Psoas muscle (tissue), 8 donors: ENCODE measurements at places on chromosomes 11 and 22. TPM values are rescaled to one million over a fixed set of nuclear protein-coding genes. Genes with fewer than 3 reads are reported as not detected.

DNA sequence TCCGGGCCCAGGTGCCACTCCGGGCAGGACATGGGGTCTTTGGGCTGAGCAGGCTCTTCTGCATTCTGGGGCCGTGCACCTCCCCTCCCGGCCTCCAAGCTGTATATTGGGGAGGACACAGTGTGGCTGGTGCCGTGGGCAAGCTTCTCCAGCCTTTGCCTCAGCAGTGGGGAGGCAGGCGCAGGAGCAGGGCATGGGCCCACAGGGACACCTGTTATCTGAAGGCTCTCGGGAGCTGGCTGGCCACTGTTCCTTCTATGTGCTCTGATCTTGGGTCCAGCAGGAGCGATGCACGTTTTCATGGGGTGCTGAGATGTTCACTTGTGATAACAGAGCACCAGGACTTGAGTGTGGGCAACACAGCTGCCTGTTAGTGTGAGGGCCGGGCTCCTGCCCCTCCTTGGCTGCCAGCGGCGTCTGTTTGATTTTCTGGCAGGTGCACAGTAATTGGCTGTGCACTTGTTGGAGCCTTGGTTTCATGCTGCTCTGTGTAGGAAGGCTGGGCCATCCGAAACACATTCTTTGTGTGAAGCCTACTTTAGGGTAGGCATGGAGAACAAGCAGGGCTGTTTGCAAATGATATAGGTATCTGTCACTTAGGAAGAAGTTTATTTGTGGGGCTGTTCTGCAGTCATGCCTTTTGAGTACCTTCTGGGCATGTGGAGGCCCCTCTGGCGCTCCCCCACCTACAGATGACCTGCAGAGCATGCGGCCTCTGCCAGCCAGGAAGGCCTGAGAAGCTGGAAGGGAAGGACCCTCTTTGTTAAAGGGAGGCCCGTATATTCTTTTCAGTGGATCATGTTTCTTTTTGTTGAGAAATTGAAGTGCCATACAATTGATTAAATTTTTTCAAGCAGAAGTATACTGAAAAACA, 201.5 kb downstream of the TBC1D22A start:
- no peak for DNase-seq
- no peak overlapping the region for H3K27ac ChIP-seq
- H3K36me3 ChIP-seq: no peaks in the 10 kb centered on the region
- no peaks in the 10 kb centered on the region for H3K4me1 ChIP-seq

DNA sequence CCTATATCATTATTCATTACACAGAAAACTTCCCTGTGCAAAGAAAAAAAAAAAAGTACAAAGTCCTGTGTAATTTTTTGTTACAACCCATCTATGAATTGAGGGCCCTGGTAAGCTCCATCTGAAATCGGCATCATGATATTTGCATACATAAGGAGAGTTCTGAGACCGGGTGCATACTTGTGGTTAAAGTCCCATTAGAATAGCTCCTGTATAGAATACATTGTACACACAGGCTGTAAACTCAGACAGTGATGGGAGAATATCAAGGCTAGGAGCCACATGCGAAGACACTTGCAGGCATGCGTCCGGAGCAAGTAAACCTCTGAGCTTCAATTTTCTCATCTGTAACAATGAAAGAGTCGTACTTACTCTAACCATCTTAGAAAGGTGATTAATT, 353.2 kb downstream of the ETS1 start:
- no peaks in the 10 kb centered on the region for H3K4me1 ChIP-seq
- H3K27ac ChIP-seq: no peak overlapping the region
- DNase-seq: no peak
- no peak overlapping the region for H3K4me3 ChIP-seq
- no peaks in the 10 kb centered on the region for H3K36me3 ChIP-seq

DNA sequence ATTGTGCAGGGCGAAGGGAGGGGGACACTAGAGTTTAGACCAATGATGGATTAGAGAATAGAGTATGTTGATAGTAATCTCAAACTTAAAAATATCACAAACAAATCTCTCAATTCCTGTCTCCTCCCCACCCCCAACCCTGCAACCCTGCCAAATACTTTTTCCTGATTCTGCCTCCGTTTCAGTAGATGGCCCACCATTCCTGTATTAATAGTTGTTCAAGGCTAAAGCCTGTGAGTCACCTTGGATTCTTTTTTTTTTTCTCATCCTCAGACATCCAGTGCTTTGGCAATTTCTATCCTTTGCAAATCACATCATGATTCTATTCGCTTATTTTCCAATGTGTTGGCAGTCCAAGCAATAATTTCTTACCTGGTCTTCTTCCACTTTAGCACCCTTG, 207.9 kb downstream of the DYNC2H1 start:
- no peaks in the 10 kb centered on the region for H3K27me3 ChIP-seq
- H3K27ac ChIP-seq: no peak overlapping the region
- no peaks in the 10 kb centered on the region for H3K36me3 ChIP-seq

- no peaks in the 10 kb centered on the region for H3K27me3 ChIP-seq
- H3K4me1 ChIP-seq: peaks cover 4% of the 10 kb centered on the region
- H3K27ac ChIP-seq: no peak overlapping the region
- no peak overlapping the region for H3K4me3 ChIP-seq
Measured at GRCh38 chr22:33302049-33302545, 243.9 kb upstream of the SYN3 start.

GRCh38 chr11:115272925-115273324, 231.3 kb downstream of the CADM1 start:
- DNase-seq: no peak
- H3K4me3 ChIP-seq: no peak overlapping the region
- peaks cover 5% of the 10 kb centered on the region for H3K4me1 ChIP-seq
- no peaks in the 10 kb centered on the region for H3K27me3 ChIP-seq
- H3K27ac ChIP-seq: no peak overlapping the region

DNA sequence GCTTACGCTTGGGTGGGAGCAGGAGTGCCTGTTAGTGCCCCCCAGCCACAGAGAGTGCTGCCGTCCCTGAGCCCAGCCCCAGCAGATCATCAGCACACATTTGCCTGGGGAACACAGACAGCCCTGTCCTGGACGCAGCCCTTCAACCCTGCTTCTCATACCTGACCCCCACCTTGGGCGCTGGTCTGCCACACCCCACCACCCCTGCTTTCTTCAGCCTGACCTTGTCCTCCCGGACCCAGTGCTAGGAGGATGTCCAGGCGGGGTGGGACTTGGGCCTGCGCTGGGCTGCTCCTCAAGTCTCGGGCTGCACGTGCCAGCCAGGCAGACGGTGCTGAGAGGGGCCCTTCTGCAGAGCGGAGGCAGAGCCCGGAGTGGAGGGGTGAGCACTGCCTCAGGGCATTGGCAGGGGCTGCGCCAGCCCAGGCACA, 119.2 kb downstream of the KCNQ1OT1 start:
- DNase-seq: peak; percentile 39
- no peak overlapping the region for H3K4me3 ChIP-seq
- no peaks in the 10 kb centered on the region for H3K36me3 ChIP-seq
- H3K4me1 ChIP-seq: no peaks in the 10 kb centered on the region
- H3K27ac ChIP-seq: no peak overlapping the region

- no peak overlapping the region for H3K4me3 ChIP-seq
- peaks cover 14% of the 10 kb centered on the region for H3K4me1 ChIP-seq
- H3K27ac ChIP-seq: no peak overlapping the region
- H3K27me3 ChIP-seq: no peaks in the 10 kb centered on the region
- DNase-seq: peak; percentile 28
Measured at GRCh38 chr22:46273432-46274148, 5.8 kb downstream of the TTC38 start.

DNA sequence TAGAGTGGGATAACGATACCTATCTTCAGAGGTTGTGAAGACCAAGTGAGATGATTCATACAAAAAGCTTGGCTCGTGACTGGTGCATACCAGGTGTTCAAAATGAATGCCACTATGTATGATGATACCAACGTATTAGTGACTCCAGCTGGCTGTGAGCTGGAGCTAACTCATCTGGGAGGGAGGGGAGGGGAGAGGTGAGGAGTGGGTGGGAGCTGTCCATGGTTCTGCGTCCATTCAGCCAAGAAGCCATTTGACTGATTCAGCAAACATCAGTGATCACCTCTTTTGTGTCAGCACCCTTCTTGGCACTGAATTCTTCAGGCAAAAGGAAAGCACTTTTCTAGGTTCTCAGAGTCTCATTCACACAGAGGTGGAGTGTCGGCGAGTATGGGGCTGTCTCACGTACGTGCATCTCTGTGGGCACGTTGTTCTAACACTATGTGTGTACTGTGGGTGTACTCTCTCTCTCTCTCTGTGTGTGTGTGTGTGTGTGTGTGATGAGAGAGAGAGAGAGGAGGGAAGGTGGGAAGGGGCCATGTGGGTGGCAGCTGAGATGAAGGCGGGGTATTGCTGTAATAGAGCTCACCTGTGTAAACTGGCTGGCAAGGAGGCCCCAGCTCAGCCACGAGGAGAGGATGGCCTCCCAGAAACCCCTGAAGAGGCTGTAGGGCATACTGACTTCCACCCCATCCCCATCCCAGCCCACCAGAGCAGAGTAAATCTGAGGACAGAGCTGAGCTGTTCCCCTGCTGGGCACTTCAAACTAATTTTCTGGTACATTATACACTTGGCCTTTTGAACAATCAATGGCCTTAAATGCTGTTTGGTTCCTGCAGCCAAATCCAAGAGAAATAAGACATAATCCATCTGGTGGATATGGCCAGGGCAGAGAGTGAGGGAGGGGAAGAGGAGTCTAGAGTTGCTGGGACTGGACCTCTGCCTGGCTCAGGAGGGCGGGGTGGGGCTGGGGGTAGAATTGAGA, 96.1 kb upstream of the THY1 start:
- no peaks in the 10 kb centered on the region for H3K4me1 ChIP-seq
- DNase-seq: no peak
- H3K27me3 ChIP-seq: peaks cover 17% of the 10 kb centered on the region
- H3K36me3 ChIP-seq: no peaks in the 10 kb centered on the region
- H3K27ac ChIP-seq: no peak overlapping the region

BIRC3 gene
- 2.8 TPM for total RNA-seq
